Muscle of leg (tissue), 16 donors: ENCODE measurements at places on chromosomes 4 and X. TPM values are rescaled to one million over a fixed set of nuclear protein-coding genes. Genes with fewer than 3 reads are reported as not detected.

The PABPC1L2A gene
- not detected for total RNA-seq

The PAGE2 gene
- not detected for total RNA-seq

The OPHN1 gene
- 15.6 TPM for total RNA-seq

The AFF2 gene
- total RNA-seq: 6.1 TPM

The OCIAD2 gene
- total RNA-seq: 8.7 TPM

The USP51 gene
- 4.1 TPM for total RNA-seq

The PLP1 gene
- total RNA-seq: 72.8 TPM

The GUCY1B1 gene
- total RNA-seq: 14.4 TPM

The SLC4A4 gene
- total RNA-seq: 14.9 TPM

The UTP3 gene
- 10.7 TPM for total RNA-seq

The XAGE1A gene
- total RNA-seq: not detected

The FAM149A gene
- 9.4 TPM for total RNA-seq

The GASK1B gene
- 39.7 TPM for total RNA-seq

The STPG2 gene
- total RNA-seq: 0.18 TPM

The NHSL2 gene
- total RNA-seq: 7.8 TPM

The BEX1 gene
- total RNA-seq: 0.49 TPM

The KCNIP4 gene
- 0.44 TPM for total RNA-seq

The TDO2 gene
- total RNA-seq: 0.13 TPM

The SSX1 gene
- total RNA-seq: not detected

The MAPK10 gene
- 1.9 TPM for total RNA-seq

The TMPRSS11B gene
- not detected for total RNA-seq

The ITGB1BP2 gene
- 140 TPM for total RNA-seq

The ZNF518B gene
- total RNA-seq: 22.3 TPM

The TEX13D gene
- 0.04 TPM for total RNA-seq

The TCEAL2 gene
- total RNA-seq: 1.8 TPM

The POF1B gene
- 0.04 TPM for total RNA-seq

The ARL9 gene
- total RNA-seq: 0.35 TPM

The PF4V1 gene
- total RNA-seq: 0.27 TPM

The SMARCA5 gene
- 35.3 TPM for total RNA-seq

The VCX3A gene
- total RNA-seq: not detected

The FAM47A gene
- total RNA-seq: not detected

The PAGE2B gene
- not detected for total RNA-seq

The TBC1D25 gene
- total RNA-seq: 3.9 TPM

The VCX gene
- not detected for total RNA-seq

The CYTL1 gene
- 11.0 TPM for total RNA-seq

The DDIT4L gene
- total RNA-seq: 30.0 TPM

The ZDHHC9 gene
- 19.9 TPM for total RNA-seq

The RBM46 gene
- total RNA-seq: 0.09 TPM

The CT45A2 gene
- total RNA-seq: not detected

The GABRG1 gene
- total RNA-seq: 0.04 TPM

The MAGEA8 gene
- not detected for total RNA-seq

The RNF150 gene
- 37.6 TPM for total RNA-seq

The DDX53 gene
- not detected for total RNA-seq

The CABS1 gene
- not detected for total RNA-seq
